ENCODE measurements at places on chromosomes 2 and 18. TPM values are rescaled to one million over a fixed set of nuclear protein-coding genes. Genes with fewer than 3 reads are reported as not detected.

CYTIP gene
- 0.22 TPM for total RNA-seq

CGREF1 gene
- 6.9 TPM for total RNA-seq

RAX gene
- total RNA-seq: not detected

YWHAQ gene
- 997 TPM for total RNA-seq

EFR3B gene
- 9.2 TPM for total RNA-seq

BCL2 gene
- 0.56 TPM for total RNA-seq

ICOS gene
- not detected for total RNA-seq

OSR1 gene
- 9.3 TPM for total RNA-seq

GKN2 gene
- 1.9 TPM for total RNA-seq

NFATC1 gene
- total RNA-seq: 6.2 TPM

AOX1 gene
- total RNA-seq: 5.7 TPM

TEKT4 gene
- not detected for total RNA-seq

ANTXR1 gene
- total RNA-seq: 137 TPM

GCG gene
- total RNA-seq: not detected

RAB27B gene
- 11.1 TPM for total RNA-seq

MC4R gene
- not detected for total RNA-seq

NCKAP1 gene
- total RNA-seq: 96.0 TPM

FAM228A gene
- total RNA-seq: not detected
